Activated CD4-positive, alpha-beta T cell treated with anti-CD3 and anti-CD28 coated beads, Interleukin-2, amount 50 U/mL, for 24 hours (primary cell): ENCODE measurements at places on chromosomes 4 and X.
A peak's percentile ranks its signal among the peaks of the same experiment; 100 is the strongest.

GRCh38 chrX:47247999-47248320, 15.2 kb downstream of the USP11 start:
- no peak for DNase-seq

DNA sequence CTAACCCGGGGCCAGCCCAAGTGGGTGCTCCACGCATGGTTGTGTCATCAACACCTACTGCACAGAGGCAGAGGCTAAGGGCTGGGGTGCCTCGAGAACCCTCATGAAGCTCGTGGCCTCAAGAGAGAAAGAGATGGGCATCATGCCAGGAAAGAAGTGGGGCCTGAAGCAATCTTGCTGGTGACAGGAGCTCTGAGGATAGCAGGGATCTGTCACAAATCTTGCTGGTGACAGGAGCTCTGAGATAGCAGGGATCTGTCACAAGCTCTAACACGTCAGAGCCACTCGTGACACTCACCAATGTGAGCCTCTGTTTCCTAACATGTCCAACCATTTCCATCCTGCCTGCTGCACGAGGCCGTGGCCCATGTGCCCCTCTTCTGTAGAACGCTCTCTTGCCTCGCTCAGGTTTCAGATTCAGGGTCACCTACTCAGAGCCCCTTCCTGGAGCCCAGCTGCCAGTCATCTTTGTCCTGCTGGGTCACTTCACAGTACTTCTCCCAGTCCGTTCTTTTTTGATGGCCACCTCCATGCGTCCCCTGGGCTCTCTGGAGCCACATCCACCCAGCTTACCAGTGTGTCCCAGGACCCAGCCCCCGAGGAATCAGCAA, 21.1 kb downstream of the PNMA6E start:
- DNase-seq, result no peak

- DNase-seq, result no peak
Observed at GRCh38 chr4:84648863-84649647, 66.1 kb downstream of the CDS1 start.

- no peak for DNase-seq
Observed at GRCh38 chrX:131277543-131278136, 11.5 kb downstream of the IGSF1 start.

GRCh38 chr4:78213218-78213617, 156.1 kb downstream of the FRAS1 start:
- no peak for DNase-seq

GRCh38 chr4:36328130-36328529, 46.7 kb downstream of the DTHD1 start:
- no peak for DNase-seq

- DNase-seq, result no peak
Observed at GRCh38 chrX:106626789-106627188, 15.0 kb downstream of the RADX start.

GRCh38 chr4:54449999-54450398, 207.8 kb upstream of the KIT start:
- DNase-seq, result no peak

DNA sequence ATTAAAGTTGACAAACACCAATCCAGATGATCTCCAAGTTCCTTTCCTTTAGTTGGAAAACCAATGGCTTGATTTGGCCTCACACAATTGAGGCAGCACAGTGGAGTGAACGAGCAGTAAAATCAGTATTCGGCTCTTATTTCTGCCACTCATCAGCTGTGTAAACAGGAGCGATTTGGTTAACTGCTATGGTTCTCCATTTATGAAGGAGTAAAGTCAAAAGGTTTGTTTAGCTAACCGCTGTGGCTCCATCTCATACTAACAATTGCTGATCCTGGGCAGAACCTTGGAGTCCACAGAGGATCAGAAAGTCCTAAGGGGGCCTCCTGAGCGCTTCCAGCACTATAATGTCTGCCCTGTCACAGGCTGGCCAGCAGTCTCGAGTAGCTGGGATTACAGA, 54.5 kb upstream of the EXOC1L start:
- DNase-seq, result no peak

DNA sequence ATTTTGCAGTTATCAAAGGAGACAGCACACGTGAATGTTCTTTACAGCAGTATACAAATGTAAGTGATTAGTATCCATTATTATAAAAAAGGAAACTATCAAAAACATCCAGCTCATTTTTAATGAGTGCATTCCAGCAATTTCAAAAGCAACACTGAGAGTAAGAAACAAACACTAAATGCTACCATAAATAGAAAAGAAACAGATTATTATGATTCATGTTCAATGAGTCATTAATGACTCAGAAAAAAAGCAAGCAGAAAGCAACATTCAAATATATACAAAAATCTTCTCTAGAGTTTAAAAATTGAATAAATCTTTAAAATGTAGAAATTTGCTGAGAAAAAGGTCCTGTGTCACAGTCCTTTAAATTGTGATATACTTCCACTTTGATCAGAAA, 346.5 kb upstream of the FMR1 start:
- no peak for DNase-seq

DNA sequence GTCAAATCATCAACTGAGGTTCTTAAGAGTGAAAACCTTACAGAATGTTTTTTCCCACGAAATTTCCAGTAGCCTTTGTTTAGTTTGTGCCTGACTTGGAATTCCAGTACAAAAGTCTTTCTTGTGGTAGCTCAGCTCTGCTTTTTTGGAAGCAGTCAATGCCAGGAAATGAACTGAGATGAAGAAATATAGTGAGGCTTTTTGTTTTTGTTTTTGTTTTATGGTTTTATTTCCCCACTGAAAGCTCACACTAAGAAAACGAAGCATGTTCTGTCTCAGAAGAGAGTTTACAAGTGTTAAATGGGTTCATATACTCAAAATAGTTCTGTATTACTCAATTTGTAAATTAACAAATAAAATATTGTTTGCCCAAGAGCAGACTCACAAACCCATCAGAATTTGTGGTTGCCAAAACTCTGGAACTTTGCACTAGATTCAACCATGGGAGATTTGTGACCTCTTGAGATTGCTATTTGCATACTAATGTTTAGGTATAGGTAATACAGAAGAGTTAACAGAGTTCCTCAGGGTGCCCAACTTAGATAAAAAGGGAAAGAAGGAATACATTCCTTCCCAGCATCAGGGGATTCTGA, 1060.8 kb downstream of the FAT4 start:
- no peak for DNase-seq

DNA sequence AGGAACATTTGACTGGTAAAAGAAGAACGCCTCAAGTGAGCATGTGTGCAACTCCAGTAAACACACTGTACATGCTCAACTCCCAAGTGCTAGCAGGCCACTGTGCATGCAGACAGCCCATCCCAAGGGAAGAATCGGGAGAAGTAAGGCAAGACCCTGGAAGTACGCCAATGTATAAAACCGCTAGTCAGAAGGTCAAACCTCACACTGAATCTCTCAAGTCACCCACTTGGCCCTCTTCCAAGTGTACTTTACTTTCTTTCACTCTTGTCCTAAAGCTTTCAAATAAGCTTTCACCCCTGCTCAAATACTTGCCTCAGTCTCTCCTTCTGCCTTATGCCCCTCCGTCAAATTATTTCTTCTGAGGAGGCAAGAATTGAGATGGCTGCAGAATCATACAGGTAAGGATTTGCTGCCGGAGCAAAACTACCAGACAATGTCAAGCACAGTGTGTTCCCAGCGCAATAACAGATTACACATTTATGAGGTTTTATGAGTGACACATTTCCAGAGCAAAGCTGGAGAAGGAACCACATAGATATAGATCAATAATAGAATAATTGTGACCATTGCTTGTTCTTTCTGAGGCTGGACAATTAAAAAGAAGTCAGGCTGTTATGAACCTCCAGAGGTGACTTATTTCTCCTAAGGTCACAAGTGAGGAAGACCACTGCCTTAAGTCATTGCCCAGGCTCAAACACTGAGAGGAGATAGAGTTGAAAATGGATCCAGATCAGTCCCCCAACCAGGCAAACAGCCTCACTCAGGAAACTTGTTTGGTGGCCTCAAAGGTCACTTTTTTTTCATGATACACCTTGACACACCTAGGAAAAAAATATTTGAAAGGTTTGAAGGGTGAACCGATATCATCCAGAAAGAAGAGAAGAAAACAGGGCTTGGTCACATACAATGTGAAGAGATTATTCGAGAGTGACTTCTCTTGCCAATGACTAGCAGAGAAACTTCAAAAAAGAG, 26.3 kb downstream of the CXCL1 start:
- no peak for DNase-seq

- DNase-seq, result no peak
Observed at GRCh38 chrX:71143508-71143907, 1.1 kb upstream of the NLGN3 start.

GRCh38 chrX:50579955-50580354, 109.3 kb upstream of the DGKK start:
- peak; percentile 8 for DNase-seq

GRCh38 chrX:50988649-50989048, 78.1 kb downstream of the BMP15 start:
- DNase-seq, result no peak

DNA sequence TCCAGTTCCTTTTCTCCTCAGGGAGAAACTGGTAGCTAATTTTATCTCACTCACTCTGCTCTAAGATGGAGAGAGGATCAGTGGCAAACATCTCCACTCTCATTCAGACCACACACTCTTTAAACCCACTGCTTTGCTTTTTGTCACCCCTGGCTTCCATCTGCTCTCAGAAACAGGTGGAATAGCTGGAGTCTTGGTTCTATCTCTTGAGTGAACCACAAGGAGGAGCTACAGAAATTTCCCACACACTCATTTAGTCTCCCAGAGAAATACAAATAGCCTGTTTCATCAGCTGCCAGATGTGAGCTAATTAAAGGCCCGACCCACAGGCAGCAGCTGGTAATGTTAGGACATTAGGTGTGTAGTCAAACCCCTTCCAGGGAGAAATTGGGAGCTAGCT, 96.6 kb downstream of the STPG2 start:
- DNase-seq, result no peak

DNA sequence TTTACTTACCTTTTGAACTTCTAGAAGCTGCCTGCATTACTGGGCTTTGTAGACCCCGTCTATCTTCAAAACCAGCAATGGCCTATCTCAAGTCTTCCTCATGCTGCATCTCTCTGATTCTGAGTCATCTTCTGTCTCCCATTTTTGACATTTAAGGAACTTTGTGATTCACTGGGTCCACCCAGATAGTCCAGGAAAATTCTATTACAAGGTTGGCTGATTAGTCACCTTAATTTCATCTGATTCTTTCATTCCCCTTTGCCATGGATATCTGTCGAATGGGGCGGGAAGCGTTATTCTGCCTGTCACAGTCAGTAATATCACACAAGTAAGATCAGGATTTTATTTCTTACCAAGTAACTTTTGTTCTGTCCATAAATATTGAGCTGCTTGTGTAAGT, 618.0 kb downstream of the CCSER1 start:
- DNase-seq, result no peak

DNA sequence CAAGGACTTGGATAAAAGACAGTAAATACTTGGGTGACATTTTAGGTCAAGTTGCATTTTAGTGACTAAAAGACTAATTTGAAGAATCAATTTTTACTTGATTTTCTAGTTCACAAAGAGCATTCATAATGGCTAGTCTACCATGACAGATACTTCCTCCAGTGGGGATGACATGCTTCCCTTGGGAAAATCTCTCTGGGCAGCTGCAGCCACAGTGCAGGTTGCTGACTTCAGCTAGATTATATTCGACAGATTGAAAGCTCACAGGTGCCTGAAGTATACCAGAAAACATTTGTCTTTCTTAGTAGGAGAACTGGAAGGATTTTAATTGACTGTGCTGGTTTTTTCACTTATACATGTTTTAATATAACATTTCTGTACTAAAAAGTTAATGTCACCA, 209.6 kb upstream of the MAGEB2 start:
- DNase-seq, result no peak

DNA sequence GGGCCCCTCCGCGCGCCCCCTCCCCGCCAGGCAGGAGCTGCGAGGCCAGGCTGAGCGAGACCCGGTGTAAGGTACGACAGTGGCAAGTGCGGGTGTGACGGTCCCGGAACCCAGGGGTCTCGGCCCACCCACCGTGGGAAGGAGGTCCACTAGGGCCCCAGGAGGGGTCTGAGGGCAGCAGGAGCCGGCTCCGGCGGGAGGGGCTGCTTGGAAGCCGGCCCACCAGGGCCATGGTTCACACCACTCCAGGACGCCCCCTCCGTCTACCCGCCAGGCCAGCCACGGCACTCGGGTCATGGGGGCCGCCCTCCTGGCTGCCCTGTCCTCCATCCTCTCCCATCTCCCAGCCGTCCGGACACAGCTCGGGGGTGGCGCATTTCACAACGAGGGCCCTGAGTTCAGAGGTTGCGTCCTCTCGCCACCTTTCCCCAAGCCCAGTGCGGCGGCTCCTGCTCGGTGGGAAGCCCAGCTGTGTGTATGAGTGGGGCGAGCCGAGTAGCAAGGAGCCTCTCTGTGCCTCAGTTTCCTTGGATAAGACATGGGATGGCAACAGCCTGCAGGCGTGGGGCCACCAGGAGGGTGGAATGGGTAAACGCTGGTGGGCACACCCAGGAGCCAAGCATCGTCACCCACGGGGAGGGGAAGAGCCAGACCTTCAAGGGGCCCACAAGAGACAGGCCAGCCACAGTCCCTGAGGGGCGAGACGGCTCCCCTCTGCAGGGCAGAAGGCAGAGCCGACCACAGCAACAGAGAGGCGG, 81.3 kb downstream of the FAM53A start:
- DNase-seq, result no peak

DNA sequence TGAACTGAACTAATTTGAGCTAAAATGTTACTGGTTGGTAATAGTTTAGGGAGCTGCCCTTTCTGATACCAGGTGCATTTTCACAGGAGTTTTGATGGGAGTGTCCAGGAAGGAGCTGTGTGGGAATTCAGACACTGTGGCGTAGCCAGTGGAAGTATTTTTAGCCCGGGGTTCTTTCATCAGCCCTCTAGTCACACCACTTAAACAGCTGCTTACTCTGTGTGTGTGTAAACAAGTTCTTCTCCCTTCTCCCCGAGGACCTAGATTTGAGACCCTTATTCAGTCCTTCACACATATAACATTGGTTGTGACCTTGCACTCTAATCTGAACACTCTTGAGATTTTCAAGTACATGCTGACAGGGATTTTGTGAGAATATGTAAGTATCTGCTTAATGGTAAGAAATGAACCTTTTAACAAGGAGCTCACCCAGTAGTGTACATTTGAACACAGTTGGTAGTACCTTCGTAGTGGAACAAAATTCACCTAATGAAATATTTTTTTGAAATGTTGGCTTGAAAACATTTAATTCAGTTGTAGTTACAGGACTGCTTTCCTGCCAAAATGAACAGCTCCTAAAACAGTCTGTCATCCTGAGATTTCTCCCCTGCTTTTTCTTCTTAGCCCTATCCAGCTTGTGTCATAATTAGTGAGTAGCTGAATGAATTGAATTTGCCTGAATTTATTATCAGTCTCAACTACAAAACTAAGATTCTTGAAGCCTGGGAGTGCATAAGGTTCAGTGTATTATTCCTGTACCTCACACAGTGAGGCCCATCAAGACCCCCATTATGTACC, 61.8 kb downstream of the BMPR1B start:
- no peak for DNase-seq

GRCh38 chrX:33207056-33207455, 4.3 kb downstream of the DMD start:
- DNase-seq, result no peak

- no peak for DNase-seq
Observed at GRCh38 chr4:108337923-108338322, 169.2 kb upstream of the LEF1 start.
